ENCODE measurements at places on chromosomes 3 and 15. TPM values are rescaled to one million over a fixed set of nuclear protein-coding genes. Genes with fewer than 3 reads are reported as not detected.

- no peak overlapping the region for H3K4me3 ChIP-seq
- H3K36me3 ChIP-seq = peaks cover 3% of the 10 kb centered on the region
- no peaks in the 10 kb centered on the region for H3K4me1 ChIP-seq
Measured at GRCh38 chr3:11283139-11283475, 10.9 kb downstream of the ATG7 start.

SOX2 gene
- 228 TPM for total RNA-seq

GRCh38 chr15:70793694-70794093 lies 30.3 kb upstream of the UACA start:
- no peaks in the 10 kb centered on the region for H3K4me1 ChIP-seq
- H3K4me3 ChIP-seq = no peak overlapping the region
- no peaks in the 10 kb centered on the region for H3K27me3 ChIP-seq
- no peak for DNase-seq
- no peaks in the 10 kb centered on the region for H3K36me3 ChIP-seq
- H3K27ac ChIP-seq = no peak overlapping the region

- H3K4me3 ChIP-seq = no peak overlapping the region
- H3K27me3 ChIP-seq = no peaks in the 10 kb centered on the region
- DNase-seq = no peak
- H3K4me1 ChIP-seq = peaks cover 25% of the 10 kb centered on the region
- H3K27ac ChIP-seq = no peak overlapping the region
Measured at GRCh38 chr3:17063596-17063995, 178.8 kb downstream of the PLCL2 start.

DNA sequence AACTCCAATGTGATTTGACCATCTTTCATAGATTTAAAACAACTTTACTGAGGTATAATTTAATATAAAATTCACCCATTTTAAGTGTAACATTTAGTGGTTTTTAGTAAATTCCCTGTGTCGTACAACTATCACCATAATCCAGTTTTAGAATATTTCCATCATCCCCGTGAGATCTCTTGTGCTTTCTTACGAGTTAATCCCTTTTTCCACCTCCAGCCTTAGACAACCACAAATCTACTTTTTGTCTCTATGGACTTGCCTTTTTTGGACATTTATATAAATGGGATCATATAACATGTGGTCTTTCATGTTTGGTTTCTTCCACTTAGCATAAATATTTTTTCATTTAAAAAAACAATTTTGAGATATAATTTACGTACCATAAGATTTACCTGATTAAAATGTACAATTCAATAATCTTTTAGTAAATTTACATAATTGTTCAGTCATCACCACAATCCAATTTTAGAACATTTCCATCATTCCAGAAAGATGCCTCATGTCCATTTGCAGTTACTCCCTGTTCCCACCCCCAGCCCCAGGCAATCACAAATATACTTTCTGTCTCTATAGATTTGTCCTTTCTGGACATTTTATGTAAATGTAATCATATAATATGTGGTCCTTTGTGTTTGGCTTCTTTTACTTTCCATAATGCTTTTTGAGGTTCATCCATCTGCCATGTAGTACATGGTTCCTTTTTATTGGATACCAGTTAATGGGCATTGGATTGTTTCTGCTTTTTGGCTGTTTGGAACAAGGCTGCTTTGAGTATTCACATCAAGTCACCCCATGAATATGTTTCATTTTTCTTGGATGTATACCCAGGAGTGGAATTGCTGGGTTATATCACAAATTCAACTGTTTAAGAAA lies 3.1 kb downstream of the OXSR1 start:
- no peak overlapping the region for H3K27ac ChIP-seq
- H3K4me1 ChIP-seq = peaks cover 21% of the 10 kb centered on the region
- H3K36me3 ChIP-seq = no peaks in the 10 kb centered on the region
- H3K4me3 ChIP-seq = no peak overlapping the region
- H3K27me3 ChIP-seq = no peaks in the 10 kb centered on the region
- no peak for DNase-seq

- no peak for DNase-seq
- H3K36me3 ChIP-seq = no peaks in the 10 kb centered on the region
- no peak overlapping the region for H3K4me3 ChIP-seq
- peaks cover 22% of the 10 kb centered on the region for H3K4me1 ChIP-seq
- H3K27ac ChIP-seq = no peak overlapping the region
- H3K27me3 ChIP-seq = no peaks in the 10 kb centered on the region
Measured at GRCh38 chr15:33840615-33841014, 127.7 kb upstream of the CHRM5 start.

- no peak overlapping the region for H3K27ac ChIP-seq
- no peaks in the 10 kb centered on the region for H3K36me3 ChIP-seq
- no peaks in the 10 kb centered on the region for H3K4me1 ChIP-seq
- DNase-seq = no peak
Measured at GRCh38 chr3:11459186-11459824, 184.4 kb downstream of the VGLL4 start.

- no peak overlapping the region for H3K27ac ChIP-seq
- DNase-seq = no peak
- H3K27me3 ChIP-seq = no peaks in the 10 kb centered on the region
- no peaks in the 10 kb centered on the region for H3K36me3 ChIP-seq
- peaks cover 17% of the 10 kb centered on the region for H3K4me1 ChIP-seq
Measured at GRCh38 chr15:32656091-32656490, 14.6 kb downstream of the SCG5 start.

SEMA7A gene
- total RNA-seq = 11.2 TPM

DNA sequence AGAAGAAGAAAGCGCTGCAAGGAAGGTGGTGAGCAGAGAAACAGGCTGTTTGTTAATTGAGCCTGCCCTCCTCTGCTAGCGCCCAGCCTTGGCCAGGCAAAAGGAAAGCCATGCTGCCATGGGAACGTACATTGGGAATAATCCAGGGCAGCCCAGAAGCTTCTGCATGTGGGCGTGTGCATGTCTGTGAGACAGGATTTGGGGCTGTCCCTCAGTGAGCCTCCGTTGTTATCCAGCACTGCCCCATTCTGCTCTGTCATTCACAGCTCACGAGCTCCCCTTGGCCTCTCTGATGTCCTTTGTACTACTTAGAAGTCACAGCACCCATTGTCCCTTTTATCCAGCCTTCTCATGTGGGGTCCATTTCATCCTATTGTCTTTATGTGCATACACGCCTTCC lies 239.1 kb upstream of the ROPN1 start:
- no peaks in the 10 kb centered on the region for H3K36me3 ChIP-seq
- no peak overlapping the region for H3K4me3 ChIP-seq
- H3K27ac ChIP-seq = no peak overlapping the region
- H3K4me1 ChIP-seq = peaks cover 9% of the 10 kb centered on the region
- DNase-seq = peak; percentile 16

CCR4 gene
- total RNA-seq = 0.35 TPM

GRCh38 chr3:37171144-37171543 lies 3.2 kb downstream of the LRRFIP2 start:
- peaks cover 8% of the 10 kb centered on the region for H3K4me1 ChIP-seq
- no peak overlapping the region for H3K27ac ChIP-seq
- no peak overlapping the region for H3K4me3 ChIP-seq
- no peaks in the 10 kb centered on the region for H3K36me3 ChIP-seq
- no peaks in the 10 kb centered on the region for H3K27me3 ChIP-seq
- no peak for DNase-seq

DNA sequence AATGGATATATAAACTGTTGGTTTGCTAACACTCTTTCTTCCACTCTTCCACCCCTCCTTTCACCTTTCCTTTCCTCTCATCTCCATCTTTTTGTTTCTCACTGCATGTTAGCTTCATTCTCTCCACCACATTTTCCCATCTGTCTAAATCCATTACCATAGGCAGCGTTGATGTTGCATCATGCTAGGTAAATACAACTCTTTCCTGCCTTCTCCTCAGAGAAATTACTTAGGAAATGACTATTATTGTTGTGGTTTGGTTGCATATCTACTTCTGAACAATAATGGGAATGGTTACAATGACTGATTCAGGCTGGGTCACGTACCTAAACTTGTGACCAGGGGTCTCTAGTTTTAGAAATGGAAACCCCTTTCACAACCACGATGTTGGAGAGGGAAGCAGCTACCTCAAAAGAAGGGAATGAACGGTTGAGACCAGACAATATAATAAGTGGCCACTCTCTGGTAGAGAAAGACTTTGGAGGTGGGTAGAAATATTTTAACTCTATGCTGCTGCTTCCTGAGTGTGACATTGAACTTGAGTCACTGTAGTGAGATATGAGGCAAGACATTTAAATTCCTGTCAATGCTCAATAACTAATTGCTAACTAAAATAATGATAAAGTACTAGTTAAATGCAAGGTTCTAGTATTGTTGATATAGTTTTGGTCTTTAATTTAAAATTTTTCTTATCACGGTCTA lies 314.1 kb upstream of the TGFBR2 start:
- no peak overlapping the region for H3K27ac ChIP-seq
- no peaks in the 10 kb centered on the region for H3K36me3 ChIP-seq
- peaks cover 19% of the 10 kb centered on the region for H3K4me1 ChIP-seq
- no peak overlapping the region for H3K4me3 ChIP-seq
- no peak for DNase-seq
- H3K27me3 ChIP-seq = no peaks in the 10 kb centered on the region

ATG3 gene
- total RNA-seq = 68.1 TPM

- DNase-seq = peak; percentile 86
- H3K27ac ChIP-seq = no peak overlapping the region
- H3K27me3 ChIP-seq = no peaks in the 10 kb centered on the region
Measured at GRCh38 chr15:73866881-73867410, 6.4 kb upstream of the TBC1D21 start.

DNA sequence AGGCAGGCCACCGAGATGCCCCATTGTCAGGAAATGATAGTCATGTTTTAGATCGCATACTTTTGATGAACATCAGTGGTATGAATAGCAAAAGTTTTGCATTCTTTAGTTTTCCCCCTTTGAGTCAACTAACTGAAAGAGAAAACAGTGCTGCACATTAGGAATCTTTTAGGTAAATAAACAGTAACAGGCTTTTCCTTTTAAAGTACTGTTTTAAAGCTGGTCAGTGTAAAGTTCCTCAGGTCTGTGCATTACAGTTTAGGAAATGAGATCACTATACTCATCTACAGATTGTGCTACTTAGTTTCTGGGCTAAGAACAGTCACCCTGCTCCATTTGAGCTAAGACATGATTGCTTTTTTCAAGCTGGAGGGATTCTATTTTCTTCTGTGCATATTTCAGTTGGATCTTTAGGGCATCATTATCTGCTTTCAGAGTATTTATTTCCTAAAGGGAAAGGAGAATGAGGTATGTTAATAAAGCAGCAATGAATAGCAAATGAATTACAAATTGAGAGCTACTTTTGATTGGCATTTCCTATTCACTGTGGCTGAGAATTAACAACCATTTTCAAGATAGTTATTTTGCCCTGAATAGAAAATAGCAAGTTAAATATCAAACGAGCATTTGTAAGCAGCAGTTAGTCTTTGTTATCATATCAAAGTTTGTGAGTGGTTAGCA lies 36.5 kb downstream of the FAM98B start:
- H3K4me3 ChIP-seq = no peak overlapping the region
- H3K27ac ChIP-seq = no peak overlapping the region
- no peaks in the 10 kb centered on the region for H3K27me3 ChIP-seq
- no peak for DNase-seq

- H3K27ac ChIP-seq = no peak overlapping the region
- no peak overlapping the region for H3K4me3 ChIP-seq
- H3K36me3 ChIP-seq = no peaks in the 10 kb centered on the region
Measured at GRCh38 chr3:32593903-32594525, 23.4 kb upstream of the DYNC1LI1 start.

DNA sequence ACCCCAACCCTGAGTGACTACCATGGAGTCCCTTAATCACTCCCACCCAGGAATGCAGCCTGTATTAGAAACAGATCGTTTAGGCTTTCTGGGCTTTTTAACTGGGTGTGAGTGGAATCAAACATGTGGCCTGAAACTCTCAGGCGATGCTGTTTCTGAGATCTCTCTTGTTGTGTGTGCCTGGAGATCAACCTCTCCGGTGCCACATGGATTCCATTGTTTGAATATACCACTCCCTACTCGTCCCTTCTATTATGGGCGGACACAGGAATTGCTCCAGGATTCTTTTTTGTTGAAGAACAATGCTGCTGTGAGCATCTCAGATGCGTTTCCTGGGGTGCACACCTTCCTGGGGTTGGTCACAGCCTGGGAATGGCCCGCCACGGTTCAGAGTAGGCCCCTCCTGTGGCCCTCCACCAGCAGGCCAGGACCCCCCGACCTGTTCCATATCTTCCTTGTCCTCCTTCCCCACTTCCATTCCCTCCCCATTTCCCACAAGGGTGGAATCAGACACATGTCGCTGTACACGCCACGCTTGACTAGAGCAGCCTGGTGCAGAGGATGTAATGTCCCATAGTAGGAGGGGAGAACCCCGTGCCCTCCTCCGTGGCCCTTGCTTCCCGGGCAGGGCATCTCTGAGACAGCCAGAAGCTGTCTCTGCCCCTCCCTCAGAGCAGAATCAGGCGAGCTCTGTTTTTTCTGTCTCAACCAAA lies 36.4 kb upstream of the PRR23E start:
- H3K4me1 ChIP-seq = peaks cover 7% of the 10 kb centered on the region
- DNase-seq = no peak
- no peak overlapping the region for H3K27ac ChIP-seq
- H3K36me3 ChIP-seq = no peaks in the 10 kb centered on the region

DNA sequence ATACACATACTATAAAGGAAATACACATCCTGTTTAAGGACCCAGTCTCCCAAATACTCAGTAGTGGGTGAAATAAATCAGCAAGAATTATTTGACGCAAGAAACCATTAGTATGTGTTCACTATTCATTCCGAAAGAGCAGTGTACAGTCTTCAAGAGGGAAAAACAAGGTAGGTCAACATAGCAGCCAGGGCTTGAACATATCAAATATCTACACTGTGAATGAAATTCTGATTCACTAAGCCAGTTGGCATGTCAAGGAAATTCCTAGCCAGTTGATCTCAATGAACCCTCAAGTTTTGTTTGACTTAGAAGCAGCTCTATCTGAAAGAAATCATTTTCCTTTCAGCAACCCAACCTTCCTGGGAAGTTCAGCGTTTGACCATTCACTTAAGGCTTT lies 99.0 kb downstream of the CNTN3 start:
- no peak overlapping the region for H3K4me3 ChIP-seq
- H3K27me3 ChIP-seq = no peaks in the 10 kb centered on the region
- no peaks in the 10 kb centered on the region for H3K4me1 ChIP-seq
- no peaks in the 10 kb centered on the region for H3K36me3 ChIP-seq
- no peak for DNase-seq

Data from GM23338 (cell line).